ENCODE measurements at places on chromosomes 2 and 18.

- no peak for ATAC-seq
These were observed 4.5 kb downstream of the HES6 start for GRCh38 chr2:238235331-238235732.

DNA sequence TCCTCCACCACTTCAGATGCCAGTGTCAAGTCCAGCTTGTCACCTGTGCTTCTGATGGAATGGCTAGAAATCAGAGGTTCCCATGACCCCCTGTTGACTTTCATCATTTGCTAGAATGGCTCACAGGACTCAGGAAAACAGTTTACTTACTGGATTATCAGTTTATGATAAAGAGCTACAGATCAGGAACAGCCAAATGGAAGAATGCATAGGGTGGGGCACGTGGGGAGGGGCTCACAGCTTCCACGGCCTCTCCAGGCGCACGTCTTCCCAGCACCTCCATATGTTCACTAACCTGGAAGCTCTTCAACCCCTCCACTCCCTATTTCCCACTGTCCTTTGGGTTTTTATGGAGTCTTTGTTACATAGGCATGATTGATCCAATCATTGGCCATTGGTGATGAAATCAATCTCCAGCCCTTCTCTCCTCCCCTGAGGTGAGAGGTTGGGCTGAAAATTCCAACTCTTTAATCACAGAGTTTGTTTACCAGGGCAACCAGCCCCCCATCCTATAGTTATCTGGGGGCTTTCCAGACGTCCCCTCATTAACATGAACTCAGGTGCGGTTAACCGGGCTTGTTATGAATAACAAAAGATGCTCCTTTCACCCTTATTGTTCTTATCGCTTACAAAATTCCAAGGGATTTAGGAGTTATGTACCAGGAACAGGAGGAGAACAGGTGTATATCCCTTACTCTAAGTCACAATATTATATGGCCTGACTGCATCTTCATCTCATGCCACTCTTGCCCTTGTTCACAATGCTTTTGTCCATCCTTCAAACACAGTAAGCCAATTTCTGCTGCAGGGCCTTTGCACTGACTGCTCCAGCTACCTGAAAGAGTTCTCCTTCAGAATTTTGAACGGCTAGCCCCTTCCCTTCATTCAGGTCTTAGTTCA is 35.2 kb downstream of the ANXA4 start:
- no peak for ATAC-seq

DNA sequence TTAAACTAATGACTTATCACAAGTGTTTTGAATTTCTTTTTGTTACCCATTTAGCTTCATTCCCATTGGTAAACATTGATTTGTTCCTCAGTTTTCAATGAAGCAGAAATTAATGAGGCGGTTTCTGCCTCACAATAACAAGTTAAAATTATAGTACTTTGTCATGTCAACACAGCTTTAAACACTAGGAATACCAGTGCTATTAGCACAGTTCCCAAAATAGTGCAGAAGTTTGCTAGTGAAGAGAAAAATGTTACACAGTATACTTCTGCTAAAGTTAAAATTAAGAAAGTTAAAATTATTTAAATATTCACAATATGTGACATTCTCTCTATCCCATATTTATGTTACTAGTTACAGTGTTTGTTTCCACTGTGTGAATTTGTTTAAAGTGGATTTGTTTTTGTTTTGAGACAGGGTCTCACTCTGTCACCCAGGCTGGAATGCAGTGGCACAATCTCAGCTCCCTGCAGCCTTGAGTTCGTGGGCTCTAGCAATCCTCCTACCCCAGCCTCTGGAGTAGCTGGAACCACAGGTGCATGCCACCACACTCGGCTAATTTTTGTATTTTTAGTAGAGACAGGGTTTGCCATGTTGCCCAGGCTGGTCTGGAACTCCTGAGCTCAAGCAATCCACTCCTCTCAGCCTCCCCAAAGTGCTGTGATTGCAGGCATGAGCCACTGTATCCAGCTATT is 3.8 kb upstream of the CHN1 start:
- ATAC-seq, result no peak

GRCh38 chr2:216693414-216694080 is 1.8 kb downstream of the IGFBP5 start:
- no peak for ATAC-seq

DNA sequence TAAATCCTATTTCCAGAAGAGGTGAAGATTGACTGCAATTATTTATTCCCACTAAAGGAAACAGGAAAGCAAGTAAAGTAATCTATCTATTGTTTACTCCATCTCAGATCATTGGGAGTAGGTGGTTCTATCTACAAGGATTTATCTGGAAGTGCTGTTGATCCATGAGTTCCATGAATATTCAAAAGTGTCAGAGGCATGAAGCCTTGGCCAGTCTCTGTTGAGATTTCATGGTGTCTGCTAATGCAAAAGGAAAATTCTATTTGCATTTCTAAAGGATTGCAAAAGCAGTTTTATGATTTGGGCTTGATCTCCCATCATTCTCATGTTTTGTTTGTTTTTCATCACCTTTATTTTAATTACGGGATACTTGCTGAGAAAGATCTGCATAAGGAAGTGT is 102.4 kb upstream of the ST6GAL2 start:
- ATAC-seq, result no peak

DNA sequence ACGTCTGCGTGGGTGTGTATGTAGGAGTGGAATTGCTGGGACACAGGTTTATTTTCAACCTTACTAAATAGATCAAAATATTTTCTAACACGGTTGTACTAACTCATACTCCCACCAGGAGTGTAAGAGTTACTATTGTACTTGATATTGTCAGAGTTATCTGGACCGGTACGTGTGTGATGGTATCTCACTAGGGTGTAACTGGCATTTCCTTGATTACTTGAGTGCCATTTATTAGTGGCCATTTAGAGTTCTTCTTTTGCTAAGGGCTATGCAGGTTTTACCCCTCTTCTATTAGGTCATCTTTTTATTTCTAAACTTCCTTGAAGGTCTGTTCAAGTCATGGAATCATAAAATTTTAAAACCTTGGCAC is 33.5 kb downstream of the CENPO start:
- ATAC-seq, result no peak

- ATAC-seq, result no peak
These were observed 33.9 kb upstream of the GALNT3 start for GRCh38 chr2:165827921-165828276.

DNA sequence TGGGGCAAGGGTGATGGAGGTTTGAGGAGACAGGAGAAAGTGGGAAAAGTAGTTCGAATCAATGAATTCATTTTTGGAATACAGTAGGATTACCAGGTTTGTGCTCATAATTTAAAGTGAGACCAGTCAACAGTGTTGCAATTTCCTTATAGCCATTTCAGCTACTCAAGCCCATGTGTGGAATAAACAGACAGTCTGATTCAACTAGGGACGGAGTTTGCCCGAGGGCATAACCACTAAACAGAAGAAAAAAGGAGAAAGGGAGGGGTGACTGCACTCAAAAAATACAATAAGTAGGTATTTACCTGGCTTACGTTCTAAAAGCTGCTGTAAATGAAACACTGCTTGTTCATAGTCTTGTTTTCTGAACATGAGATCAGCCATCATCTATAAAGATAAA is 55.2 kb downstream of the TTC21B start:
- ATAC-seq, result peak; percentile 80

DNA sequence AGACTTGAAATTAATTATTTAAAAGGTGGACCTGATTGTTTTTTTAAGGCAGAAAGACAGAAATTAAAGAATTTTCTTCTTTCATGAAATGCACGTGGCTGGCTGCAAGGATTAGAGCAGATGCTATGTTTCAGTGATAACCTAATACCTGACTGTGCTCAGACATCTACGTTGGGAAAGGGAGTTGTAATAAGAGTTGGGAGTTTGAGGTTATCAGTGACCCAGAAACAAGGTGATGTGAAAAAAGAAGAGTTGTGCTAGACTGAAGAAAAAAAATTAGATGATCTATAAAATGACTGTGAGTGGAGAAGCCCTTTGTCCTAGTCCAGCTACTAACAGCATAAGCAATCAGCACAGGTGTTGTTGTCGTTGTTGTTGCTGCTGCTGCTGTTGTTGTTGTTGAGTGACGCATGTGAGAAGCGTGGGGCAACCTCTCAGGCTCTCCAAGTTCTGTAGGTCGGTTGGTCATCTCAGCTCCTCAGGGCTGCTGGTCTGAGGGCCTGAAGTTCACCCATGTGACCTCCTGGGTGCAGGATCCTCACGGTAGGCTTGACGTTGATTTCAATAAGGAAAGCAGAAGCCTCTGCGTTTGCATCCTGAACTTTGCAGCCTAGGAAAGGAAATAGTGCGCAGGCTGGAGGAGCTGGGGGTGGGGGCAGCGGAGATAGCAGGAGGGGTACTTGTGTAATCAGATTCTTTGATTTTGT is 7.6 kb downstream of the POU3F3 start:
- no peak for ATAC-seq

GRCh38 chr2:13536941-13537340 is 820.2 kb downstream of the TRIB2 start:
- no peak for ATAC-seq

GRCh38 chr2:233124421-233125080 is 64.4 kb downstream of the INPP5D start:
- ATAC-seq, result peak; percentile 78

DNA sequence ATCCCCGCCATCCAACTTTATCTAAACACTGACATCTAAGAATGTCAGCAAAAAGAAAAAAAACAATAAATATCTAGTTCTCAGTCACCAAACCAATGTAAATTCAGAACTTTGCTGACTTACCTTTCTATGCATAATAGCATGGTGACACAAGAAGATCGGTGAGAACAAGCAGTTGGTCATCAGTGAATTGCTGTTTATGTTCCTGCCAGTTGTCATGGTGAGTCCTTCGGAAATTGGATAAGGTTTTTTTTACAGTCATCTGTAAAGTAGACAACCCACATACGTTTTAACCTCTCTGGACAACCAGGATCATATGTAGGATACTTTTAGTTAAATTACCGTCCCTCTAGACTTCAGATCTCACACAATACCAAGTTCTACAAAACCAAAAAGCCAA is 6.2 kb upstream of the GPR75 start:
- ATAC-seq, result no peak

DNA sequence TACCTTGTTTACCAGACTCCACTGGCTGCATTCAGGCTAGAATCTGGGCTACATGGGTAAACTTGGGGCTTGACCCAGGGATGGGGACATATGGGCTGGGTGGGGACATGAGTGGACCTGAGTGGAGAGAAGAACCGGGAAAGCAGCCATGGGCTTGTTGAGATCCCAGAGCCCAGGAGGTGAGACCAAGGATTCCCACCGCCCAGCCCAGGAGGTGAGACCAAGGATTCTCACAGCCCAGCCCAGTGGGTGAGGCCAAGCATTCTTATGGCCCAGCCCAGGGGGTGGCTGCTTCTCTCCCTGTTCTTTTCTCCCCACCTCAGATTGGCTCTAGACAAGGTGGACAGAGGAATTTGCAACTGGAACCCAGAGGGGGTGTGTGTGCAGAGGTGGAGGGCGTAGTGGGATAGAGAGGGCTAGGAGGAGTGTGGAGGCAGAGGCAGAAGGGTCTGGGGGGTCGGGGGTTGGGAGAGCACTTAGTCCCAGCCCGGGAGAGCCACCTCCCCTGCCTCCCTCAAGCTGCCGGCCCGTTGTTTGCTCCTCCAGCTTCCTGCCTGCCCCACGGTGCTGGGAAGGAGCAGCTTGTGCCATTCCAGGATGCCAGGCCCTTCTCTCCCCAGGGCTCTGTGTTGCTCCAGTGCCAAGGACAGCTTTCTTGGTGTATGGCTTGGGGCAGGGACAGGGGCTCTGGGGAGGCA is 25.6 kb downstream of the GLI2 start:
- no peak for ATAC-seq

DNA sequence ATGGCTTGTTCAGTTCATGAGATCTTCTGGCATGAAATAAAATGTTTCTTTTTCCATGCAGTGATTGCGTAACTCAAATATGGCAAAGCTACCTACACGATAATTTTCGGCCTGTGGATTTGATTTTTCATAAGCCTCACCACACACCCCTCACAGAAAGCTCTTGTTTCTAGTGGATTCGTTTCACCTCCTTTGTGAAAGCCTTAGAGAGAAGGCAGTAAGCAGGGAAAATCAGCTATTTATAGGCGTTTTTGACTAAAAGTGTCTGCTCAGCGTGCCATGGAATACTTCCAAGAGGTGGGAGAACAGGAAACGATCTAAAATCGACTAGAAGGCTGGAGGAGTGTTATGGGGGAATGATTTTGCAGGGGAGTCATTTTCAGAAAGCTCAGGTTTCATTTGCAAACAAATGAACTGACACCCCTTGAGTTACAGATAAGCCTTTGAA is 417.9 kb downstream of the TGIF1 start:
- no peak for ATAC-seq

- no peak for ATAC-seq
These were observed 607 bp upstream of the UBE2F start for GRCh38 chr2:237966250-237966564.

DNA sequence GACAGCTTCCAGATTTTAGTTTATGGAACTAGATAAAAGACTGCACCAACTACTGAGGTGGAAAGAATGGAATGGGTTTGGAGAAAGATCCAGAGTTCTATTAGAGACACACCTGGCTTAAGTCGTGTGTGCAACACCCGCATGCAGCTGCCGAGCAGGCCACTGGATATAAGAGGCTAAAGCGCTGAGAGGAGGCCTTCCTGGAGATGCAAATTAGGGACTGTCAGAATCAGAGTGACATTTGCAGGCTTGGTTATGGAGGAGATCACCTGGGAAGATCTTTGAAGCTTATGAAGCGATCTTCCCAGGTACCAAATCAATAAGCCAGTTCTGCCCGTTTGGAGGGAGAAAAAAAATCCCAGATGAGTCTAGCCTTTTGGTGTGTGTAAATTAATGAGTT is 30.4 kb upstream of the KLHL29 start:
- no peak for ATAC-seq

DNA sequence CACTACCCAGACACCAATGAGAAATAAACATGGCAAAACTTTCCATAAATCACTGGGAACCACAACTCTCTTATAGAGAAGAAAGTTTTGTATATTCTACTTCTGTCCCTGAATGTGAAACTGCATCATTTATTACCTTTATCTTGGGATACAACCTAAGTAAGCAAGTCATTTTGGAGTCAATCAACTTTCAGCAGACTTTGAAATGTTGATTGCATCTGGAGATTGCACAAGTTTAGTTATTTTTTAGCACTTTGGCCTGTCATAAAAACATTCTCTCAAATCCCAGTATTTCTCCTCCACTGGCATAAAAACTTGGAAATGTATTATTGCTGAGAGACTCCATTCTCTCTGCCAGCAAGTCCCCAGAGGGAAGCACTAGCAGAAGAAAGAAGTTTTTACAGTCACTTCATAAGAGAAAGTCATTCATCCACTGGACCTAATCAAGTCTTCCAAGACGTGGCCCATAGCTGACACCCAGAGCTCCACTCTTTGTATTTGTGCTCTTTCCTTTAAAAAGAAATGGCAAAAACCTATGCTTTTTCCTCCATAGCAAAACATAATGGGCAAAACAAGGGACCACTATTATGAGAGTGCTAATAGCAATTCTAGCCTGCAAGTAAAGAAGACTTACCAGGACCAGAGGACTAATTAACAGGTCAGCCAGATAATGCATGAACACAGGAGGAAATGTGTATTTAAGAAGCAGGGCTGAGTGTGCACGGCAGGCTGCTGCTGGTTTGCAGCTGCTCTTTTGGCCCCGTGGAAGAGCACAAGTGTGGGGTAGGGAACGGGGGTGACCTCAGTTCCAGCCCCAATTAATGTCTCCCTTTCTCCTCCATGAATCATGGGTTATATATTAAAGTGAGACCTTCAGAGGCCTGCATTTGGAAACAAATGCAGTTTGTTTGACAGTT is 171.5 kb downstream of the INO80D start:
- ATAC-seq, result no peak

All from esophagus mucosa (tissue), 1 donor.